ENCODE measurements at places on chromosomes 12 and 14.

- DNase-seq = no peak
These were observed 27.9 kb downstream of the DYRK4 start for GRCh38 chr12:4589941-4590340.

GRCh38 chr12:87217491-87217890 is 811.7 kb downstream of the C12orf50 start:
- DNase-seq = no peak

- DNase-seq = no peak
These were observed 54.1 kb downstream of the CDC42BPB start for GRCh38 chr14:103003351-103003615.

DNA sequence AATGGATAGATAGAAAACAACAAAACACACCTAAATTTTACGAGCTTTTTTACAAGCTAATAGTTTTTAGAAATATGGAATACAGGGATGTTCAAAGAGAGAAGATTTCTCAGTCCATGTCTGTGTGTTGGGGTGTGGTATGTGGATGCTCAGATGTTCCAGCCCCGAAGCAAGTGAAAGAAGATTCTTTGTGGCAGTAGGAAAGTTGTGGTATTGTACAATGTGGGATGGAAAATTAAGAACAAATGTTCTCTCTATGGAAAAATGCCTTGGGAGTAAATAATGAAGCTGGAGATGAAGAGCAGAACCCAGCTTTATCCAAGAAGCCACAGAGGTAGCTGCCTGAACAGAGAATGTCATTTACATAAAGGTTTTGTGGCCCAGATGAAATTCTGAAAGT is 150.3 kb upstream of the PRKD1 start:
- no peak for DNase-seq

- no peak for DNase-seq
These were observed 434.0 kb upstream of the RGS6 start for GRCh38 chr14:71498212-71498611.

- DNase-seq = no peak
These were observed 31.5 kb downstream of the TMEM132D start for GRCh38 chr12:129871991-129872972.

DNA sequence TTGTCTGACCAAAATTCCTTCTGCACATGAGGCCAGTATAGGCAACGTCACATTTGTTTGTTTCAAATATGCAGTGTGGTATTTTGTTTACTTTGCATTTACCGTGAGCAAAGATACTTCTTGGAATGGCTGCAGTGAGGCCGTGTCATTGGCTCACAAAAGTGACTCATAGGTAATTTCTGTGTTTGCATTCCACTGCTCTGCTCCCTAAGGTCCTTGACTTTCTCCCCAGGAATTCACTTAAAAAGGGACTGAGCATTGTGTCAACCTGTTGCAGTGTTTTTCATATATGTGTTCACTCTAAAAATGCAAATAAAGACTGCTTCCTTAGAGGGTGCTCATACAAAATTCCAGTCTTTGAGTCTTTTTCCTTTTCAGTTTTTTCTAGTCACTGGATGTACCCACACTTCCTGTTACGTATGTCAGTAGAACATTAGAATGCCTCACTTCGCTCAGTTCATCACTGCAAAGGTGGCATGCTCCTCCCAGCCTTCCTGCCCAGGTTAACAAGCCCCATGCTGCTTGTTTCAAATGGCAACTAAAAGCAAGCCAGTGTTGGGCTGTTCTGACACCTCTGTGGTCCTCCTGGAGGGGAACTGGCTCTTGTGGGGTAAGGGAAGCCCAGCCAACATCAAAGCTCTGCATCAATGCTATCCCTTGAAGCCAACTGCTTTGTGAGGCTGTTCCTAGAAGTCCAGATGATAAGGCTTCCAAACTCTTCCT is 9.1 kb downstream of the C12orf76 start:
- DNase-seq = no peak

DNA sequence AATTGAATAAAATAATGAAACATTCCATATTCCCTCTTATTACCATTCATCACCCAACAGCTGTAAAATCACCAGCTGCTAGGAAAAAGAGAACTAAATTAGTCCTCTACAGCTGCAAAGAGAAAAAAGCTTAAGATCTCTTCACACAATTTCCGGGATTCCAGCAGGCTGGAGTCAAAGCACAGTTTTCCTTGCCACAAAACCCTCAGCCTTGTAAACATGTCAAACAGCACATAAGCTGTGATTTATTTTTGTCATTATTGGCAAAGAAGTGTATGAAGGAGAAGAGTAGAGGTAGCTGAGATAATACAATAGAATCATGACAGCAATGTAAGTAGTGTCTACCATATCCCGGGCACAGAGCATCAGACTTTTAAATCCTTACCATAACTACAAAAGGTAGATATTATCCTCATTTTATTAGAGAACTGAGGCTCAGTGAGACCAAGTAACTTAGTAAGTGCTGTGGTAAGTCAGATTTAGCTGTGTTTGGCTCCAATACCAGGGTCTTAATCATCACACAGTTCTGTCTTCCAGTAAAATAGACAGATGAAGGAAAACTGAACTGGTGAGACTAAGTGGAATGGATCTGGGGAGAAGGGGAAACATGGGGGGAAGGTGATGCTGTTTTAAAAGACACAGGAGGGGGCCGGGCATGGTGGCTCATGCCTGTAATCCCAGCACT is 57.3 kb downstream of the NTN4 start:
- DNase-seq = no peak

- peak; percentile 76 for DNase-seq
These were observed 5.3 kb upstream of the ACACB start for GRCh38 chr12:109110988-109111495.

DNA sequence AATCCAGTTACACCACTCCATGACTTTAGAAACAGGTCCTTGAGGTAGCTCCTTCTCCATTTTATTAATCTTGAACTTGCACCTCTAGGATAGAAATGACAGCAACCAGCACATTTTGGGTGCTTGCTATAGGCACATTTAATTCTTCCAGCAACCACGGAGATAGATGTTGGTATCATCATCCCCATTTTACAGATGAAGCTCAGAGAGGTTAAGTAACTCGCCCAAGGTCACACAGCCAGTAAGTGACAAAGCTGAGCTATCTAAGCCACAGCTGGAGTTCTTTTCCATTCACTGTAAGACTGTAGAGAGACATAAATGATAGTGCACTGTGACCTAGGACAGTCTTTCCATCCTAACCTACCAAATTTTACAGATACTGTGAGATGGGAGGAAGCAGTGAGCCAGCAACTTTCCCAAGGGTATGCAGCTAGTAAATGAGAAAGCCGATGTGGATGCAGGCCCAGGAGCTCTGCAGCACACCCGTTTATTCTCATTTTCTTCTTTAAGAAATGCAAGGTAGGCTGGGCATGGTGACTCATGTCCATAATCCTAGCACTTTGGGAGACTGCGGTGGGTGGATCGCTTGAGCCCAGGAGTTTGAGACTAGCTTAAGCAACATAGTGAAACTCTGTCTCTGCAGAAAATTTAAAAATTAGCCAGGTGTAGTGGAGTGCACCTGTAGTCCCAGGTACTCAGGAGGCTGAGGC is 103.2 kb downstream of the TBX5 start:
- no peak for DNase-seq

GRCh38 chr12:5166976-5167375 is 123.3 kb downstream of the KCNA5 start:
- DNase-seq = no peak

Measured in C1 segment of cervical spinal cord (tissue), 14 donors.